ENCODE measurements at places on chromosomes 3 and 15.

GRCh38 chr3:134081211-134081610 is 51.5 kb upstream of the SLCO2A1 start:
- DNase-seq, result no peak

DNA sequence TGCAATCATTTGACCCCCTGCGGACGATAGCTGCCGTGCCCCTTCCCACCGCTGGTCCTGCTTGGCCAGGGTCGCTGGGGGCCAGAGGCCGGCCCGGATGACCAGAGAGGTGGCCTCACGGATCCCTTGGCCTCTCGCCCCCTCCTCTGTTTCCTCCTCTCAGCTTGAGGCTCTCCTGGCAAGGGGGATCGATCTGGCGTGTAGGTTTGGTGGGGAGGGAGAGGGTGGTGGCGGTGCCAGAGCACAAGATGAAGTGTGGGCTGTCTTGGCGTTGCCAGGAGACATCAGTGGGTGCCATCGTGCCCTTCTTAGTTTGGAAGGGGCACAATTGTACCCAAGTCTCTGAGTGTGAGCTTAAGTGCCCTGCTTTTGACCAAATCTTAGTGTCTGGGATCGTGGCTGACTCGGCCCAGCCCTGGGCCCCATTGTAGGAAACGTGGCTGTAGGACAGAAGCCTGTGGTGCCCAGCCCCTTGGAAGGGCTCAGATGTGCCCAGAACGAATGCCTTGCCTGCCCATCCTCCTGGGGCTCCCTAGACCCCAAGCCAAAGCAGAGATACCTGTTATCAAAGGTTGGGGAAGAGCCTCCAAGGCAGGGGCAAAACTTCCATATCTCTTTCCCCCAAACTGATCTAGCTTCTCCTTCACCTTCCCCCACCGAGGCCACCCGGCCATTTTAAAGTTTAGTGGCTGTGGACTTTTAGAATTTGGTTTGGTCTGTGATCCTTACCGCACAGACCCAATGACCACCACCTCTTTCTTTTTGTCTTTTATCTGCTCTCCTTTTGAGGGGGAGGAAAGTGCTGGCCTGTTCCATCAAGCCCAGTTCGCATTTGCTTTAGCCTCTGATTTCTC is 14.4 kb downstream of the NR2F2 start:
- no peak for DNase-seq

- no peak for DNase-seq
These were observed 207.7 kb downstream of the RYR3 start for GRCh38 chr15:33518421-33518820.

- no peak for DNase-seq
These were observed 175.3 kb downstream of the NR1D2 start for GRCh38 chr3:24120434-24120833.

DNA sequence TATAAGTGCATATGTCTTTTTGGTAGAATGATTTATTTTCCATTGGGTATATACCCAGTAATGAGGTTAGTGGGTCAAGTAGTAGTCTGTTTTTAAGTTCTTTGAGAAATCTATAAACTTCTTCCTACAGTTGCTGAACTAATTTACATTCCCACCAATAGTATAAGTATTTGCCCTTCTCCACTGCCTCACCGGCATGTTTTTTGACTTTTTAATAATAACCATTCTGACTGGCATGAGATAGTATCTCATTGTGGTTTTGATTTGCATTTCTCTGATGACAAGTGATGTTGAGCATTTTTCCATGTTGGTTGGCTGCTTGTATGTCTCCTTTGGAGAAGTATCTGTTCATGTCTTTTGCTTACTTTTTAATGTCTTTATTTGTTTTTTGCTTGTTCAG is 94.1 kb upstream of the TP63 start:
- no peak for DNase-seq

DNA sequence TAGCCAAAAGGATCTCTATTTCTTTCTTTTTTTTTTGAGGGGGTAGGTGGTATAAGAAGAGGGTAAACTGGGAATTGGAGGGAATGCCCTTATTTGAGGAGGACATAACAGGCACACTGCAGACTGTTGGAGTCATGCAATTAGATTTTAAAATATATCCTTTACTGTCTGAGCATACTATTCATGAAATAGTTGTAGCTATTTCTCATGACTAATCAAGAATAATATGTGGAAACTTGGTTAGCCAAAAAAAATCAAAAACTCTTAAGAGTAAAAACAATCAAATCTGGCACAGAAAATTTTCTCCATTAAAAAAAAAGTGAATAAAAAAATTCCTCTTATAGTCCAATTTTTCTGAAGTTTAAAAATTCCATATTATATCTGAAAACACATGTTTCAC is 174.9 kb downstream of the SCAPER start:
- no peak for DNase-seq

DNA sequence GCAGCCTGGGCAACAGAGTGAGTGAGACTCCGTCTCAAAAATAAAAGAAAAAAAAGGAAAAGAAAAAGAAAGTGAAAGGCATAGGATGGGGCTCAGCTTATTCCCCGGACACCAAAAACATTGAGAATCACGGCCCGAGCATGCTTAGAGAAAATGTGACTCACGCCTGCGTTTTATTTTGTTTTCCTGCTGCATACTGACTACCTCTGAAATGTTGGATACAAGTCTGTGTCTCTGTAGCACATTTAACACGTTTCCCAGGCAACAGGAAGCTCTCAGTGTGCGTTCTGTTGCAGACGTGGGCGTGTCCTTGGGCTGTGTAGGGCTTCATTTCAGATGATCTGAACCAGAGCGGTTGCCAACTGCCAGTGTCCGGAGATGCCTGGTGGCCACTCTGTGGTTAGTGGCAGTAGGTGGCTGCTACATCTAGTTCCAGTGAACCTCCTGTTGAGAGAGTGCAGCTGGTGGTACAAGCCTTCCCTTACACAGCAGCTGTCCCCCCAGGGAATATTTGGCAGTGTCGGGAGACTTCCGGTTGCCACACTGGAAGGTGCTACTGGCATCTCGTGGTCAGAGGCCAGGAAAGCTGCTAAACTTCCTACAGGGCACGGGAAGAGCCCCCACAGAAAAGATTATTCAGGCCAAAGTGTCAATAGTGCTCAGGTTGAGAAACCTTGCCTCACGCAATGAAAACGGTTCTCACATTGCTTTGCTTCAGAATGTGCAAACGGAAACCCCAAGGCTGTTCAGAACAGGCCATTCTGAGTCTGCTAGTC is 3.0 kb downstream of the SLC51A start:
- DNase-seq, result peak; percentile 66

GRCh38 chr15:45391746-45392583 is 13.6 kb upstream of the GATM start:
- no peak for DNase-seq

- peak; percentile 91 for DNase-seq
These were observed at the start of gene EIF5A2 for GRCh38 chr3:170908235-170909116. Gene EIF5A2, minus strand, starts transcription at chr3:170908637. Its CDS starts 831 bp downstream, at chr3:170907806.

DNA sequence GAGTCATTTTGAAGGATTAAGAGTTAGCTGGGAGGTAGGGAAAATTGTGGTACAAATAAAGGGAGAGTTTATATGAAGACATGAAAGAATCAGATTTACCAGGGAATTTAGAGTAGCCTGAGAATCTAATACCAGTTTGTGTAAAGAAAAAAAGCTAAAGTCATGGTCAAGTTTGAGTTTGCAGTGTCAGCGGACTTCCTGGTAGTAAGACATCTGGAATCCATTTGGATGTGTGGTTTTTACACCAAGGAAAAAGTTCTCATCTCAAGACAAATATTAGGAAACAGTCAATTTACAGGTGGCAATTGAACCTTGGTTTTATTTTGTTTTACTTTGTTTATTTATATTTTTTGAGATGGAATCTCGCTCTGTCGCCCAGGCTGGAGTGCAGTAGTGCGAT is 1.5 kb upstream of the P2RY12 start:
- no peak for DNase-seq

GRCh38 chr3:81620849-81621248 is 140.6 kb downstream of the GBE1 start:
- no peak for DNase-seq

- DNase-seq, result no peak
These were observed 49.8 kb downstream of the BDH1 start for GRCh38 chr3:197505796-197506548.
